Calu3 (cell line): ENCODE measurements at places on chromosomes 13 and 19. TPM values are rescaled to one million over a fixed set of nuclear protein-coding genes. Genes with fewer than 3 reads are reported as not detected.

DNA sequence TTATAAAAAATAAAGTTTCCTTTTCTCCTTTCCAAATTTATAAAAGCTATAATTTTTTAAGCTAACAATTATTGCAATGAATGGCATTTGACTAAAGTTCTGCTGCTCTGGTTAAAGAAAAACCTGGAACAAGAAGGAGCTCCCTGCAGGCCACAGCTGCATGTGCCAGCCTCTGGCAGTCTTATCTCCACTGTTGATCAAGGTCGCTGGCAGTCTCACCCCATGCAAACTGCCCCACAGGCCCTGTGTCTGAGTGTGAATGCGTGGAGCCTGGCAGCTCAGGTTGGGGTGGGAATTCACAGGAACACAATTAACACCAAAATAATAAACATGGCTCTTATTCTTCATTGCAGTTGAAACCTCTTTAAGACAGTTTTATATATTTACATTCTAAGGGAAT lies 30.2 kb upstream of the FREM2 start:
- H3K36me3 ChIP-seq: no peaks in the 10 kb centered on the region
- H3K27ac ChIP-seq: no peak overlapping the region
- H3K27me3 ChIP-seq: no peaks in the 10 kb centered on the region
- H3K4me3 ChIP-seq: no peak overlapping the region
- peak; percentile 13 for DNase-seq

DNA sequence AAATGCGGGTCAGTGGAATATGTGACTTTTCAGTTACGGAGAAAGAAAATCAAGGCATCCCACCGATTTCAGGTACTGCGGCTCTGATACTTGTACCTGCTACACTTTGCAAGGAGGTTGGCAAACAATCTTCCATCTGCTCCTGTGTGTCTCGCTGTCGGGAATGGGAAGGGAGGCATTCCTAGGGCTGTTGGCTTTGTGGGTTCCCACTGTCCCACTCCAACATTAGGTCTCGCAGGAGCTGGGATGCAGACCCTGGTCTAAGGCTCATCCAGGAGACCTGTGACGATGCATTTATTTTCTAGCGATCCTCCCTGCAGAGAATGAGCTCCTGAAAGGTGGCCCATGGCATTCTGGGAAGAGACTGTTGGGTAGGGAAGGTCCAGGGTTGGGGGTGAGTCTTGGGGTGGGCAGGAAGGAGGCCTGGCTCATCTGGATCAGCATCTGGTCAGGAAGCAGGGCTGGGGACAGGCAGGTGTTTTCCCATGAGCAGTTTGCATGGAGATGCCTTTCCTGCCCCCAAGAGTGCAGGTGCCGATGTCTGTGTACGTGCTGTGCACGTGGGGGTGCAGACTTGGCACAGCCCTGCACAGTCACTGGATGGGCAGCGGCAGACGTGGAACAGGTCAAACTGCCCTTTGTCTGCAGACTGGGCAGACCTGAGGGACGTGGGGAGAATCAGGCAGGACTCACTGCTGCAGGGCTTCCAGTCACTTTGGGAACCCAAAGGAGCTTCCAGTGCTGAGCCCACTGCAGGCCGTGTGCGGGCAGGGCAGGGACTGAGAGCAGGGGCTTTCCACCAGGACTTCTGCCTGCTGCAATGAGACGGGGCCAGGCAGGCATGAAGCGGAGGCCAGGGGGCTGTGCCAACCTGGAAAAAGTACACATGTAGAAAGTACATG lies 152.4 kb downstream of the TEX29 start:
- DNase-seq: no peak
- H3K27ac ChIP-seq: no peak overlapping the region
- H3K36me3 ChIP-seq: no peaks in the 10 kb centered on the region
- peaks cover 20% of the 10 kb centered on the region for H3K27me3 ChIP-seq
- H3K4me3 ChIP-seq: no peak overlapping the region

- DNase-seq: peak; percentile 90
- peak overlapping the region; percentile 95 for H3K27ac ChIP-seq
- no peaks in the 10 kb centered on the region for H3K27me3 ChIP-seq
- peak overlapping the region; percentile 32 for H3K4me3 ChIP-seq
These were observed 5.3 kb downstream of the SLC27A1 start for GRCh38 chr19:17475541-17476115.

MTMR6 gene
- 7.0 and 7.1 TPM in 2 replicates for total RNA-seq

ELAVL3 gene
- not detected in 2 replicates for total RNA-seq
